ENCODE measurements at places on chromosomes 6 and 20.
A peak's percentile ranks its signal among the peaks of the same experiment; 100 is the strongest.

DNA sequence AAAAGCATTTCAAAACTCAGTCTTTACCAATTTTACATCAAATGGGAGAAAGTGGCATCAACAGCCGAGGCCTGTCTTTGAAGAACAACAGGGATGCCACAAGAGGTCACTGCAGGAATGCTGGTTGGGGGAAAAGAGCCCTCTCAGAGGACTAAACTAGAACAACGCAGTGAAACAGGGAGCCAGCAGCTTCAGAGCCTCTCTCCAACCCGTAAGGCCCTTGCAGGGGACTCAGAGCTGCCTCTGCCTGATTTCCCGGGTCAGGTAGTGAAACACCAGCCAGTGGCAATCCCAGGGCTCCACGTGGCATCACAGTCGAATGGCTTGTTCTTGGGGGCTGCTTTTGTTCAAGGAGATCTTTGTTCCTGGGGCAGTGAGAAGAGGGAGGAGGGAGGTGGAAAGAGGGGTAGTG is 55.0 kb upstream of the KCNK16 start:
- DNase-seq = no peak

GRCh38 chr6:5279891-5280338 is 18.6 kb downstream of the FARS2 start:
- no peak for DNase-seq

- DNase-seq = no peak
These were observed 11.0 kb downstream of the SULF2 start for GRCh38 chr20:47774131-47774777.

GRCh38 chr20:18176318-18176785 is 38.7 kb downstream of the KAT14 start:
- no peak for DNase-seq

DNA sequence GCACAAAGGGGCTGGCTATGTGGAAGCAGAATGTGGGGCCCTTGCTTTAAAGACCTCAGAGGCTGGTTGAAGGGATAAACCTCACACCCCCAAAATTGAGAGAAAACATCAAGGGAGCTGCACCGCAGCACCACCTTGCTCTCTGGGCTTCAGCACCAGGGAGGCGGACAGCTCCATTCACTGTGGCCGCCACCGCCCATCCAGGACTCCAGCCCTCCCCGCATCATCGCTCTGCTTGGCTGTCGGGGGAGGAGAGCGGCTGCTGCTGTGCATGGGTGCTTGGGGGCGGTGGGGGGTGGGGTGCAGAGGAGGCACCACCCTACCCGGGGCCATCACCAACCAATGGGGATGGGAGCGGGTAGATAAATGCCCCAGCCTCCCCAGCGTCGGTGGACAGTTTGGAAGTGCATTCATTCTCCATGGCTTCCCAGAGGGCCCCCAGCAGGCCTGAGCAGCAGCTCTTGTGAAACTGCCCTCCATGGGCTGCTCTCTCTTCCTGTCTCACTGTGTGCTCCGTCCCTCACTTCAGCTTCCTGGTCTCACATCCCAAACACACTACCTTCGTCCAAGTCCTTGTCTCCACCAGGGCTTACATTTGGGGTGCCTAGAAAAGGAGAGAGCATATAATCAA is 75.7 kb upstream of the BHLHE23 start:
- no peak for DNase-seq

GRCh38 chr6:129577691-129578090 is 132.3 kb downstream of the ARHGAP18 start:
- DNase-seq = no peak

DNA sequence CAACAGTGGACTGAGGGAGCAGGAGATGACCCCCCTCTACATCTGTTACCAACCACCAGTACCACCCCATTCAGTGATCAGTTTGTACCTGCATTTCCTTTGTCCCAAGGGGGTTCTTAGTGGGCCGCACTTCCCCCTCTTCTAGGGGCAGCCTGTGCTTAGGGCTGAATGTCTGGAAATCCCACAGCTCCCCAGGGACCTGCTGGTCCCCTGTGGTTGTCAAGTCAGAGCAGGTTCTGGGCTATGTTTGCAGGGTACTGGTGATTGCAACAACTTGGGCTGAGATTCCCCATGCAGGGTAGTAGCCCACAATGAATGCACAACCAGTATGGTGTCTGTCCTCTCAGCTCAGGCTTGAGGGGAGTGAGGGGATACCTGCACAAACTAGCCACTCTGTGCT is 39.7 kb upstream of the COL10A1 start:
- no peak for DNase-seq

- no peak for DNase-seq
These were observed 9.2 kb upstream of the BNIP5 start for GRCh38 chr6:36345681-36346466.

DNA sequence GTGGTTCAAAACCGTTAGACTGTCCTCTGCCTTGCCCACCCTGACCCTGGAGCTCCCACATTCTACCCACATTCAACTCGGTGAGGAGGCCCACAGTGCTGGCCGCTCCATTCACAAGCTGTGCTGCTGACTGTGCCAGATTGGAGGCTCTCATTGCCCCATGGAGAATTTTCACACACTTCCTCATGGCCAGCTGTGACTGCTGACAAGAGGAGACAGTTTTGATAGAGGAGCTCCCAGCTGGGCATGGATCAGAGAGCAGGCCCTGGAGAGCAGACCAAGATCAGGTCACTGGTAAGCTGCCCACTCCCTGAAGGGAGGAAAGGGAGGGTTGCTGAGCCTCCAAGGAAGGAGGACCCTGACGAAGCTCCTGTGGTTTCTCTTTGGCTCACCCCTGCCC is 246.1 kb upstream of the RIN2 start:
- no peak for DNase-seq

DNA sequence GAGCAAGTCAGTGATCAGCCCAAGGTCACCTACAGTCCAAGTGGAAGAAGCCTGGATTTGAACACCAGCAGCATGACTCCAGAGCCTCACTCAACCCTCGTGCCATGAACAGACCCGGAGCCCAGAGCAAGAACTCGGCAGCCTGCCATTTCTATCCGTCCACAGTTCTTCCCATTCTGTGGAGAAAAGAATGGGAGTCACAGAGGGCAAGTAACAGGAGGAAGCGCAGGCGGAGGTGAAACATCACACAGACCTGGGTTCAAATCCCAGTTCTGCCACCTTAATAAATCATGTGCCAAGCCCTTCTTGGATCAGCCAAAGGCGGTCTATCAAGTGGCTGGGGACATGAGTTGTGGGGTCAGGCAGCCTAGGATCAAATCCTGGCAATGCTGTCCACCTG is 4.3 kb downstream of the PREX1 start:
- DNase-seq = no peak

- no peak for DNase-seq
These were observed 80.9 kb upstream of the HTR1E start for GRCh38 chr6:86856379-86856778.

DNA sequence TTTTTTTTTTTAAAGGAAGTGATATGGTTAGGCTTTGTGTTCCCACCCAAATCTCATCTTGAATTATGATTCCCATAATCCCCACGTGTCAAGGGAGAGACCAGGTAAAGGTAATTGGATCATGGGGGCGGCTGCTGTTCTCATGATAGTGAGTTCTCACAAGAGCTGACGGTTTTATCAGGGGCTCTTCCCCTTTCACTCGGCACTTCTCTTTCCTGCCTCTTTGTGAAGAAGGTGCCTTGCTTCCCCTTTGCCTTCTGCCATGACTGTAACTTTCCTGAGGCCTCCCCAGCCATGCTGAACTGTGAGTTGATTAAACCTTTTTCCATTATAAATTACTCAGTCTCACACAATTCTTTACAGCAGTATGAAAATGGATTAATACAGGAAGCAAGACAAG is 64.3 kb downstream of the ZFP64 start:
- DNase-seq = no peak

GRCh38 chr6:167407239-167408064 is 82.6 kb downstream of the TTLL2 start:
- no peak for DNase-seq

GRCh38 chr6:16810411-16810810 is 49.2 kb upstream of the ATXN1 start:
- DNase-seq = no peak

DNA sequence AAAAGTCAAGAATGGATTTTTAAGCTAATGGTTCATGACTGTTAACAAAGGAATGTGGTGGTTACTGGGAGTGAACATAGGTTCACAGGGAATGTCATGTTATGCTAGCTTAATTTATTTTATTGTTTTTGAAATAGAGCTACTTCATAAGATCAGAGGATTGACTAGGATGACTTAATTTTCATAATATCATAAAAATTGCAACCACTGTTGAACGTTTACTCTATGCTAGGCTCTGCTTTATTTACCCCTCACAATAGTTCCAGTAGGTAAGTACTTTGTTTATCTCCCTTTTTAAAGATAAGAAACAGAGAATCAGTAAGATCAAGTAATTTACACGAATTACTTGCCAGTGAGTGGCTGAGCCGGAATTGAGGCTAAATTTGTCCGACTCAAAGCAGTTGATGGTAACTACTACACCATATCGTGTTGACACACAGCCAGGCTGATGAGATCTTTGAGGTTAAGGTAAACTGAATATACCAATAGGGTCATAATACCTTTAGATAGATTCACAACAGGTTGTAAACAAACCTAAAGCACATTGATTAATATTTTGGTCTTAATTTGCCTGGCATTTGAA is 194.6 kb upstream of the CITED2 start:
- no peak for DNase-seq

GRCh38 chr6:151239603-151240035 is at the start of gene AKAP12:
AKAP12 (plus strand) TSS chr6:151239967; CDS start chr6:151240563, 596 bp downstream.
- DNase-seq = no peak

- DNase-seq = no peak
These were observed 658 bp downstream of the RIN2 start for GRCh38 chr20:19758501-19759331.

DNA sequence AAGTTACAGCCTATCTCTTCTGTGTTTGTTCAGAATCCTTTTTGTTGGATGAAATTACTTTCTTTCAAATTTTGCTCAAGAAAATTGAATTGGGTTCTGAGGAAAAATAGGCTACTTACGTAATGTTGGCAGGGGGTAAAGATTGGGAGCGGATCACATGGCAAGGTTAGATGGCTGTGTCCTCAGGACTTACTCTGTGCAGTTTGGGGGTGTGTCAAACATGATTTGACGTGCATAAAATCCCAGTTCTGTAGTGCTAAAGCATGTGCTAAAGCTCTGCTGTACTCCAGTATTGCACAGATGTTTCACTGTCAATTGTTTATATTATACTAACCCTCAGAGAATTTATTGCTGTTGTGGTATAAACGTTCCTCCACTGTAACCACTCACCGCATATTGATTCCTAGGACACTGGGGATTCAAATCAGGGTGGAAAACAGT is 2.6 kb downstream of the NT5E start:
- DNase-seq = no peak

- DNase-seq = no peak
These were observed 15.8 kb downstream of the MYB start for GRCh38 chr6:135196739-135197510.

DNA sequence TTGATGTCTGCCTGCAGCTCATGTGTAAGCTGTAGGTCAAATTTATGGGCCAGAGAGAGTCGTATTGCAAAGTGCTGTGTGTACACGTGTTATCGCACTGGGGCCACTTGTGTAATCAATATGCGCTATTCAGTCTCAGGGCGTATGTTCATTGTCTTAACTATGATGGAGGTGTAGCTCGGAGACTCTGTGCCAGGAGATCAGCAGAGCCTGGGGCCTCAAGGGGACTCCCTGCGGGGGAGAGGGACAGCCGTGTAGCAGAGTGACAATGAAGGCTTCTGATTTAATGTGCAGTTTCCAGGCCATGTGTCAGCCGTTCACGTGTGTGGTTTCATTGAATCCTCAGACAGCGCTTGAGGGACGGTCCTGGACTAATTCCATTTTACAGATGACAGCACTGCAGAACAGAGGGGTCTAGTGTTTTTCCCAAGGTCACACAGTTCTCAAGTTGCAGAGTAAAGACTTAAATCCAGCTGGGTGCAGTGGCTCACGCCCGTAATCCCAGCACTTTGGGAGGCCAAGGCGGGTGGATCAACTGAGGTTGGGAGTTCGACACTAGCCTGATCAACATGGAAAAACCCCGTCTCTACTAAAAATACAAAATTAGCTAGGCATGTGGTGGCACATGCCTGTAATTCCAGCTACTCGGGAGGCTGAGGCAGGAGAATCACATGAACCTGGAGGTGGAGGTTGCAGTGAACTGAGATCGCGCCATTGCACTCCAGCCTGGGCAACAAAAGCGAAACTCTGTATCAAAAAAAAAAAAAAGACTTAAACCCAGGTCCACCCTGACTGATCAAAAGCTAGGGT is 242.5 kb downstream of the PREX1 start:
- DNase-seq = no peak

- peak; percentile 26 for DNase-seq
These were observed 413 bp downstream of the PTPRA start for GRCh38 chr20:2873747-2874041.

GRCh38 chr20:51918561-51918960 is 116.2 kb upstream of the SALL4 start:
- no peak for DNase-seq

GRCh38 chr6:23277521-23278179 is 708.3 kb downstream of the HDGFL1 start:
- DNase-seq = no peak

GRCh38 chr6:146593986-146594385 is 4.8 kb upstream of the ADGB start:
- no peak for DNase-seq

- no peak for DNase-seq
These were observed 584.1 kb downstream of the MAFB start for GRCh38 chr20:40104959-40105358.

- no peak for DNase-seq
These were observed 107.7 kb downstream of the PTPRK start for GRCh38 chr6:128412680-128413079.

- no peak for DNase-seq
These were observed 17.9 kb downstream of the DSTN start for GRCh38 chr20:17587824-17588223.

DNA sequence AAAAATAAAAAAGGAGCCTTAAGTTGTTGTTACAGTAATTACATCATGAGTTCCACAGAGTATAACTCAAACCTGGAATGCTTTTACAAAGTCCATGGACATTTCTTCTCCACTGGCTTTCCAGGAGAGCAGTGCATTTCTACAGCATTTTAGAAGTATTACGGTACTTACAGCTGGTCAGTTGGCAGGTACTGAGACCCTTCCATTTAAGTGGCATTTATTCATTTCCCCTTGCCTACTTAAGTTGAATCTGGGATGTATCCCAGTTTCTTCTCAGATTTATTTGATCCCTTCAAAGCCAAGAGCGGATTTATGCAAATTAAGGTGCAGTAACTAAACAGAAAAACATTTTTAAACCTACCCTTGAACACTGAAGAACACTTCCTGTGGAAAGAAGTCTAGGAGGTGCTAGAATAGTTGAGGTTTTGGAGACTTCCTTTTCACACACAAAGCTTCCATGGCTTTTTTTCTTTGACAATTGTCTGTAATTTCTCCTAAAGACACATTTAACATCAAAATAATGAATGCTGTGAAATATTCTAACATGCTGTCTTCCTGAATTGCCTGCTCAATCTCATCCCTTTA is 3.4 kb downstream of the PRDM13 start:
- no peak for DNase-seq

DNA sequence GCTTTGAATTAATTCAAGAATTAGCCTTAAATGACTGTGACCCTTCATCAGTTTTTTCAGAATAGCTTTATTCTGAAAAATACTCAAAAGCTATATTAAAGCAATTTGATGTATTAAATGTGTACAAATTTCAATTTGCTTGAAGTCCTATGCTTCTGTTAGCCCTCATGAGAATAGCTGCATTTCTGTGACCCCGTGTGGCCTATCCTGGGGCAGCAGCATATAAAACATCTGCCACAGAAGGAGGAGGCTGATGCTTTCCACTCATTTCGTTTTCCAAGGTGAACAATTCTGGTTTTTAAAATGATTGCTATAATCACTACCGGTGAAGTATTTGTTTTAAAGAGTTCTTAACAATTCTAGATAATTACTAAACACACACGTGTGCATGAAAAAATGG is 360.3 kb downstream of the BTBD9 start:
- DNase-seq = no peak
